Omental fat pad (tissue), 4 donors: ENCODE measurements at places on chromosomes 5 and 9.

DNA sequence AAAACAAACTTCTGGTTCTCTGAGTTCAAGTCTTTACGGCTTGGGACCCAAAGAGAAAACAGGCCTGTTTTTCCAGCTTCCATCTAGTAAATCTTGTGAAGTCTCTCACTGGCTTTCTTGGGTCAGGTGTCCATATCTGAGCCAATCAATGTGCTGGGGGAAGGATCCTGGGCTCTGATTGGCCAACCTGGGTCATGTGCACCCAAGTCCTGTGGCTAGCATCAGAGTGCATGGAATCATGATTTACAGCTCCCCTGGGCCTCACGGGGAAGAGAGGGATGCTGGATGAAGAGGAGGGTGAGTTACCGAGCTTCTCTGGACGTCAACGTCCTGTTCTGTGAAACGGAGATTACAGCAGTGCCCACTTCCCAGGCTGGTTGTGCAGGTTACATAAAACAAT, 19.4 kb downstream of the CXCL14 start:
- no peak for DNase-seq

- no peak for DNase-seq
Measured at GRCh38 chr9:129094387-129095169, 13.7 kb downstream of the DOLPP1 start.

DNA sequence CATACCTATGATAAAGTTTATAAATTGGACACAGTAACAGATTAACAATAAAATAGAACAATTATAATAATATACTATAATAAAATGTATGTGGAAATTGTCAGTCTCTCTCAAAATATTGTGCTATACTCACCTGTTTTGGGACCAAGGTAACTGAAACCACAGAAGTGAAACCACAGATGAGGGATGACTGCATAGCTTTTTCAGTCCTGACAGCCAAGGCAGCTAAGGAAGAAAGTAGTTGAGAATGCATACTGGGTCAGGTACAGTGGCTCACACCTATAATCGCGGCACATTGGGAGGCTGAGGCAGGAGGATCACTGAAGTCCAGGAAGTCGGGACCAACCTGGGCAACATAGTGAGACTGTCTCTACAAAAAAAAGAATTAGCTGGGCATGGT, 8.9 kb downstream of the SRP19 start:
- DNase-seq: no peak

DNA sequence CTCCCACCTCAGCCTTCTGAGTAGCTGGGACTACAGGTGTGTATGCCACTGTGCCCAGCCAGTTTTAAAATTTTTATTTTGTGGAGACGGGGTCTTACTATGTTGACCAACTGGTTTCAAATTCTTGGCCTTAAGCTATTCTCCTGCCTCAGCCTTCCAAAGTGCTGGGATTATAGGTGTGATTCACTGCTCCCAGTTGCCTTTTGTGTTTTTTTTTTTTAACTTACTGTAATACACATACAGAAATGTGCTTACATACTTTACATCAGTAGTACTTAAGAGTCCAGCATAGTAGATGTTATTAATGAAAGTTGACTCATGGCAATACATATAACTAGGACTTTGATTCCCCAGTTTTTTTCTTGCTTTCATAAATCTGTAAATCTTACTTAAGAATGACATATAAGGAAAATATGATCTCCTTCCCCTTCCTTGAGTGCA, 4.7 kb downstream of the MAN2A1 start:
- DNase-seq: no peak

DNA sequence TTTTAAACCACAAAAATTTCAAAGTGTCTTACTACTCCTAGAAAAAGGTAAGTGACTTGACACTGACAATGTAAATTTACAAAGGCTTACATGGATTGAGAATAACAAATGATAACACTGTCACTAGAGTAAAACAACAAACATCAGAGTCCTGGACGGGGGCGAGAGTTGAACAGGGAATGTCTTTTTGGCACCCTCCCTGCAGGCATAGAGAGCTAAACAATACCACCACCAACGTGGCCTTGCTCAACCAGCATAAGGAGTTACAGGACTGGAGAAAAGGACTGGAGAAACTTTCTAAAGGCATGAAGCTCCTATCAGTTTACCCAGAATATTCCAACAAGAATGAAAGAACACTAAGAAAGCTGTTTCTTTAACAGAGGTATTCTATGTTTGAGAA, 55.3 kb downstream of the PTBP3 start:
- no peak for DNase-seq

DNA sequence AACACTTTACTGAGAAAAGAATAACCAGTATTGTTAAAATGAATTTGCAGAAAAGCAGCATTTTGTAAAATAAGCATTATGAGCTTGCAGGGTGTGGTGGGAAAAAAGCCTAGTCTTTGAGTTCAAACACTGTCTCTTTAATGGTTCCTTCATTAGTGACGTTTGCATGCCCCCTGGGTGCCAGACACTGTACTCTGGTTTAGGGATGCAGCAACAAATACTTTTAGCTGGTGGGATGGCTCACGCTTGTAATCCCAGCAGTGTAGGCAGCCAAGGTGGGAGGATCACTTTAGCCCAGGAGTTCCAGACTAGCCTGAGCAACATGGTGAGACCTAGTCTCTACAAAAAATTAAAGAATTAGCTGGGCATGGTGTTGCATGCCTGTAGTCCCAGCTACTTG, 62.3 kb downstream of the MAST4 start:
- DNase-seq: no peak

DNA sequence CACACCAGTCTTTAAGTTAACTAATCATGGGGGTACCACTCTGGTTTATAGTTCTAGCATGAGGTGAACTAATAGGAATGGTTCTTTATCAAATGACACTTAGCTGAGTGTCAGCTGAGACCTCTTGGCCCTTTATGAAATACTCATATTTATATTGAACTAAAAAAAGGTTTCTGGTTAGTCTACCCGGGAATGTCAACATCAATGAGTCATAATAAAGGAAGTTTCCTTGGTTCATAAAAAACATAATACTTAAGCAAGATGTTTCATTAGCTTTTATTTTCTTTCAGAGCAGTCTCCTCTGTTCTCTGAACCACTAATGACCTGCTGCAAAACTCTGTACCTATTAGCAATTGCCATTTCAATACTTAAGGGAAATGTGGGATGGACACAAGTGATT, 13.7 kb downstream of the DAB2 start:
- no peak for DNase-seq

DNA sequence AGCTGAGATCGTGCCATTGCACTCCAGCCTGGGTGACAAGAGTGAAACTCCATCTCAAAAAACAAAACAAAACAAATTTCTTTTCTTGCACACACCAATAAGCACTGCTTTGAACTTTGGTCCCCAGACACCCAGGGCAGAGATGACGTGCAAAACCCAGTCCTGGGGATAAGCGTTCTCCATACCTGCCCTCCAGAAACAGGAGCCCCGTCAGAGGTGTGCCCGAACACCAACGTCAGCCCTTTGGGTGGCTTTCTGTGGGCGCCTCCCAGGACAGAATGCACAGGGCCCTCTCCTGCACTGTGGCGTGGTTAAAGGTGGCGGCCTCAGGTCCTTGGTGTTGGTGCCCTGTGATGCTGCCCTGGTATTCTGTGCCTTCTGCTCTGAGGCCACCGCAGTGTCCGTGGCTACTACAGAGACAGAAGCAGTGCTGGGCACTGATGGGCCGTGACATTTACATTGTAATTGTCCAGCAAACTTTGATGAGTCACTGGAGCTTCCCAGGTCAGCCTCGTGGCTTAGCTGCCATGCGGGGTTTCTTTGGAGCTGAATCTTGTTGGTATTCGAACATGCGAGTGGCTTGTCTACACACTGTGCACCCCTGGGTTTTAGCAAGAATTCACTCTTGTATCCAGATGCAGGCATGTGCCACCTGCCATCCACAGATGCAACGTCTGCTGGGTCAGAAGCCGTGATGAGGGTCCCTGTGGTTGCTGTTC, 9.8 kb downstream of the PPP1R26 start:
- DNase-seq: no peak

DNA sequence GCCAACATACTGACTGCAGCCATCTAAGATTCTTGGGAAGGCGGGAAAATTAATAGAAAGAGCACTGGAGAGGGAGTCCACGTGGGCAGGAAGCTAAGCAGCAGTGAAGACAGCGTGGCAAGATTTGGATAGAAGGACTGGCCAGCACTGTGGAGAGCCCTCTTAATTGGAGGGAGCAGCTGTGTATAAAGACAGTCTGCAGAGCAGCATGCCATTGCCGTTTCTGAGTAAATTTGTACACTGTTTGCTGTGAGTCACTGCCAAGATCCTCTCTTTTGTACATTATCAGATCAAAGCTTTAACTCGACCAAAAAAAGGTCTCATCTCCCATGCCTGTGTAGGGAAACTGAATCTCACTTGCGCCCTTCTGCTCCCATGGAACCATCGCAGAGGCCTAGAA, 45.3 kb downstream of the INSYN2B start:
- no peak for DNase-seq

DNA sequence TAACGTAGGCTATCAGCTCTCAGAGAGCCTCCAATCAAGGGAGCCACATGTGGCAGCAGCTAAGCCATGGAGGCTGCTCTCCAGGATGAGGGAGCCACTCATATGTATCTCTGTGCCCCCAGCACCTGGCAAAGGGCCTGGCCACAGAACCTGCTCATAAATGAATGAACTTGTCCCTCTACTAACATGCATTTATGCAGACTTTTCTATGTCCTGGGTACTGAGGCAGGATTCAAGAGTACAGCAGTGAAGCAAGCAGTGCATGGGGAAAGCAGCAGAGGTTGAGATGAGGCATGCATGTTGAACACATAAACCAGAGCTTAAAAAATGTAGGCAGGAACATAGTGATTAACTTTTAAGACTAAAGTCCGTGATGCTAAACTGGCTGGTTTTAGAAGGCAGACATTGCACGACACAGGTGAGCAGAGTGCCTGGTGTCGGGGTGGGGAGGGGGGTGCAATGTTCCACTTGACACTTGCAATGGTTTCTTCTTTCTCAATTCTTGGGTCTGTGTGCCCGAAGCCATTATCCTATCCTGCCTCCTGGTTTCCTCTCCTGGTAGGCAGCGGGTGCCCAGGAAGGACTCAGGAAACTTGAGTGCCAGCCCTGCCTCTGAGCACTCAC, 142.8 kb upstream of the ALDH1B1 start:
- DNase-seq: no peak

DNA sequence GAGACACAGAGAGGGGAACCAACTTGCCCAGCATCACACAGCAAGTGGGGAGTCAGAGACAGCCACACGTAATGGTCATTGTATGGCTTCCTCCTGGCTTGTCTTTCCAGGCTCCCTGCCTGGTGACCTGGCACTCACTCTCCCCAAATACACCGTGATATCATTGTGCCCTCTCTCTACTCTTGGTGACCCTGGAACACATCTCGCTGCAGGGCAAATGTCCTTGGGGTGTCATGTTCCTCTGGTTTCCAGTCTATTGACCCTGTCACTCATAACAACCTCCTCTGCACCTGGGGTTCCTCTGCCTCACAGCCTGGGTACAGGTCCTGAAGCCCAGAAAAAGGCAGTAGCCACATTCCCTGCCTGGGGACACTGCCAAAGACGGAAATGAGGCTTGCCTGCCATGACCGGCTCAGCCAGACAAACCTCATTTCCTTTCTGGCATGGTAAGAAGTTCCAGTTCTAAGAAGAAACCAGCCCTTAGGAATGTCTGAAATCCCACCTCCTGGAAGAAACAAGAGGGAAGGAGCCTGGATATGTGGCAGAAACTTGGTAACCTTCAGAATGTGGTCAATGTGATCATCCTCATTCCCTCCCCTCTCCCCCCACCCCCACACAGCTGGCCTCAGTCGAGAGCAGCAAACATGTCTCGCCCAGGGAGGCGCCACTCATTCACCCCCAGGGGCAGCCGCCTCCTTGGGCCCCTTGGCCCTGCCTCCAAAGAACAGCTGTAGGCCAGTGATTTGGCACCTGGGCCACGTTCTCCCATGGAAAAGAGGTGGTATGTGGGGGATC, 30.6 kb upstream of the SMU1 start:
- no peak for DNase-seq

DNA sequence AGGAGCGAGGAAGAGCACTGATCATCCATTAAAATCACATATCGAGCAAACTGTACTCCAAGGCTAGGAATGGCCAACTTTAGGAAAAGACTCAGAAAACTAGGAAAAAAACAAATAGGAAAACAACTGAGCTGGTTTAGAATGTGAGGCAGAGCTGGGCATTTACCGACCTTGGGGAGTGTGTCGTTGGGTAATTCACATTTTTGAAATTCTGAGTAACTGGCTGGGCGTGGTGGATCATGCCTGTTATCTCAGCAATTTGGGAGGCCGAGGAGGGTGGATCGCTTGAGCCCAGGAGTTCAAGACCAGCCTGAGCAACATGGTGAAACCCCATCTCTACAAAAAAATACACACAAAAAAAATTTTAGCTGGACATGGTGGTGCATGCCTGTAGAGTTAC, 70.1 kb downstream of the ZFAND5 start:
- no peak for DNase-seq

DNA sequence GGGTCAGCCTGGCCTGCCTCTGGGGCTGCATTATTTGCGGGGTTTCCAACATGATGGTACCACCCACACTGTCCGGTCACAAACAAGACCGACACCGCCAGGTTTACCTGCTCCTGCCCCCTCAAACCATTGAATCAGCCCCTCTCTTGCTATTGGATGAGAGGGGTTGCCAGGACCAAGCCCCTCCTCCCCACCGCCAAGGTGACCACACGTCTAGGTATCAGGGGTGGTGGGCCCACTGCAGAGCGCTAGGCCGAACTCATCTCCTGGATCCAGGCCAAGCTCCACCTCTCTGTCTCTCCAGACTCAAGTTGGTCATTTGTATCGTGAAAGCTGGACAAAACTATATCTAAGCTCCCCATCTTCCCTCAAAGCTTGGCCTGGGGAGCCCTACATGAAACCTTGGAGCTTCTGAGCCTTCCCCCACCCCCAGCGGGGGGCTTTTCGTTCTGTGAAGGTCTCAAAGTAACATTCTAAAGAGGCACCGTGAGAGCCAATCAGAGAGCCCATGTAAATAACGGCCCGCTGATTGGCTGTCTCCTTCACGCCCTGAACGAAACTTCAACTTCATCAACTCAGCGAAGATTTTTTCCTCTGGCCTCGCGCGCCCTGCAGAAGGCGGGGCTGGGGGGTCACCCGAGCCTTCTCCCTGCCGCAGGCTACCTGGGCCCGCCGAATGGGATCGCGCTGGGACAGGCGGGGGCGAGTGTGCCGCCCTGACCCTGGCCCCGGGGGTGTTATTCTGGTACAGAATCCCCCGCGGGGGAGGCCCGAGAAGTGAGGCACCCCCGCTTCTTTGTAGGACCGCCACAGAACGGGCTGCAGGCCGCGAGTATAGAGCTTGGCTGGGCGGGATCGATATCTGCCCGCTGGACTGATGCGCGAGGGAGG, 49.6 kb upstream of the PSD2 start:
- peak; percentile 50 for DNase-seq

- DNase-seq: no peak
Measured at GRCh38 chr5:99005506-99005905, 76.7 kb upstream of the CHD1 start.

- DNase-seq: no peak
Measured at GRCh38 chr5:140266471-140267200, 36.3 kb downstream of the PFDN1 start.
